ENCODE measurements at places on chromosomes 12 and 14. TPM values are rescaled to one million over a fixed set of nuclear protein-coding genes. Genes with fewer than 3 reads are reported as not detected.

The BRMS1L gene
- 3.6 TPM for total RNA-seq

The WNT5B gene
- 59.0 TPM for total RNA-seq

The SDSL gene
- 6.5 TPM for total RNA-seq

The ABCD2 gene
- total RNA-seq, result under 0.01 TPM

The BEGAIN gene
- not detected for total RNA-seq

The A2M gene
- total RNA-seq, result 2.9 TPM

The NEUROD4 gene
- total RNA-seq, result not detected

The MIPOL1 gene
- 9.0 TPM for total RNA-seq

The LTB4R2 gene
- total RNA-seq, result 4.7 TPM

All from osteoblast (primary cell).